SK-N-SH (cell line): ENCODE measurements at places on chromosomes 12 and 14.
A peak's percentile ranks its signal among the peaks of the same experiment; 100 is the strongest.

GRCh38 chr14:67432050-67432564 is 20.1 kb upstream of the PLEK2 start:
- DNase-seq: no peak

- DNase-seq: no peak
Observed at GRCh38 chr14:96538990-96539317, 36.8 kb downstream of the PAPOLA start.

GRCh38 chr12:93804392-93805179 is 127.4 kb downstream of the CRADD start:
- no peak for DNase-seq

GRCh38 chr12:46963977-46964971 is 115.1 kb upstream of the PCED1B start:
- DNase-seq: no peak

GRCh38 chr12:1083151-1083888 is 92.3 kb downstream of the ERC1 start:
- DNase-seq: peak; percentile 41

DNA sequence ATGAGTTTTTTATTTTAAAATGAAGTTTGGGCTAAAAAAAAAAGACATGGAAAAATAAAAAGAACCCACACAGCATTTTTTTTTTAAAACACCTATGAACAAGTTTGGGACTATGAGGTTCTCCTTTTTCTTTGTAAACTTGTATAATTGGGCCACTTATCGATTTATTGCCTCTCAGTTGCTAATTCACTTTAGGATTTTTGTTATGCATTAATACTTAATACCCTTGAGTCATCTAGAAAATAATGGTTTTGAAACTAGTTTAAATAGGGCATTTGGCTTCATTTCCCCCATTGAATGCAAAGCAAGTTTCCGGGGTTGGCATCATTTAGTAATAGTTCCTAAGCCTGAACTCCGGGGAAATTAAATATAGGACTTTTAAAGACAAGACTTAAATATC is 312.8 kb upstream of the RGS6 start:
- DNase-seq: no peak

DNA sequence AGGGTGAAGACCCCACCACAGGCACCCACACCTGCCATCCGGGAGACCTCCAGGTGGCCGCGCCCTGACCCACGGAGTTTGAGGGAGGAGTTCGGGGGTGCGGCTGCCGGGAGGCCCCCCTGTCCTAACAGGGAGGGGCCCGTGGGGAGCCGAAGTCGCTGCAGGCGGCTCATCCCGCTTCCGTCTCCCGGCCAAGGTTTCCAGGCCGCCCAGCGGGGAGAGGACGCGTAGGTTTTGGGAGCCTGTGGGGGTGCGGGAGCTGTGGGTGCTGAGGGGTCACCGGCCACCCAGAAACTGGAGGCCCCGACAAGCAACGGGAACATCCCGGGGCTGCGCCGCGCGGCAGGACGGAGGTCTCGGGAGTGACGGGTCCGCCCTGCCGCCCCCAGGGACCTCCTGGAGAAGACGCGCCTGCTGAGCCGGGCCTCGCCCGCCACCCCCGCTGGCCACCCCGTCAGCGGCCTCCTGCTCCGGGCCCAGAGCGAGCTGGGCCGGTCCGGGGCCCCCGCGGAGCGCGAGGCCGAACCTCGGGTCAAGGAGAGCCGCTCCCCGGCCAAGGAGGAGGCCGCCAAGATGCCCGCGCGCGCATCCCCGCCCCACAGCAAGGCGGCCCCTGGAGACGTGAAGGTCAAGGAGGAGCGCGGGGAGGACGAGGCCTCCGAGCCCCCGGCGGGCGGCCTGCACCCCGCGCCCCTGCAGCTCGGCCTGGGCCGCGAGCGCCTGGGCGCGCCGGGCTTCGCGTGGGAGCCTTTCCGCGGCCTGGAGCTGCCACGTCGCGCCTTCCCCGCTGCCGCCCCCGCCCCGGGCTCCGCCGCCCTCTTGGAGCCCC is 27.6 kb downstream of the LRCOL1 start:
- DNase-seq: no peak
